ENCODE measurements at places on chromosomes 1 and 21.
A peak's percentile ranks its signal among the peaks of the same experiment; 100 is the strongest.

- peak; percentile 77 for DNase-seq
Observed at GRCh38 chr1:201348211-201348566, 29.3 kb downstream of the TNNT2 start.

- no peak for DNase-seq
Observed at GRCh38 chr1:168035345-168035744, 98.5 kb upstream of the MPC2 start.

GRCh38 chr1:66368261-66368660 is 165.7 kb upstream of the SGIP1 start:
- DNase-seq, result no peak

GRCh38 chr1:119718409-119718808 is 6.7 kb downstream of the PHGDH start:
- DNase-seq, result no peak

DNA sequence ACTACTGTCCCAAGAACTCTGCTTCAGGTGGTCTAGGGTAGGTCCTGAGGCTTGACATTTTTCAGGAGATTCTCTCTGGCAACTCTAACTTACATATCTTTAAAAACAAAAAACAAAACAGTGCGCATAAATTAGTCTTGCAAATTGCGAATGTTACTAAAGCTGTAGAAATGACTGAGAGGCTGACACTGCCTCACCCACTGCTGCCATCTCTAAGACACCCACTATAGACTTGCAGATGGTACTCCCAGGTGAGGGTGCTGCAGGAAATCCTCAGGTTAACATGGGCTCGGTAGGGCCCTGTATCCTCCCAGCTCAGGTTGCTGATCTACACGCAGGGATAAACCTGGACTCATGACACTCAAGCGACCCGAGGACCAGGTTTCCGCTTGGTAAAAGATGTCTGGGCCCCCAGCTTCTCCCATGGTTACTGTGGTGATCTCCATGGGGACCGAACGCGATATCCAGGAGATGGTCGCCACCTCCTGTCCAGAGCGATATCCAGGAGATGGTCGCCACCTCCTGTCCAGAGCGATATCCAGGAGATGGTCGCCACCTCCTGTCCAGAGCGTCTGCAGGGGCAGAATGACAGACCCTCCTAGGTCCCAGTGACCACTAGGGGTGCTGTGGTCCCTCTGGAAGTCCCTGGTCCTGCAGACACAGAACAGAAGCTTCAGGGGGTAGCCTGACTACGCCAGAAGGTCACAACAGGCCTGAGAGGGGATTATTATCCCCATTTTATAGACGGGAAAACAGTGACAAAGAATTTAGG is 16.2 kb upstream of the LY9 start:
- no peak for DNase-seq

- no peak for DNase-seq
Observed at GRCh38 chr1:10888291-10888690, 91.8 kb upstream of the CASZ1 start.

GRCh38 chr1:199463521-199464127 is 563.9 kb upstream of the NR5A2 start:
- peak; percentile 5 for DNase-seq
